ENCODE measurements at places on chromosomes 6 and 20. TPM values are rescaled to one million over a fixed set of nuclear protein-coding genes. Genes with fewer than 3 reads are reported as not detected.

The WFDC10A gene
- 0.47 TPM for total RNA-seq

DNA sequence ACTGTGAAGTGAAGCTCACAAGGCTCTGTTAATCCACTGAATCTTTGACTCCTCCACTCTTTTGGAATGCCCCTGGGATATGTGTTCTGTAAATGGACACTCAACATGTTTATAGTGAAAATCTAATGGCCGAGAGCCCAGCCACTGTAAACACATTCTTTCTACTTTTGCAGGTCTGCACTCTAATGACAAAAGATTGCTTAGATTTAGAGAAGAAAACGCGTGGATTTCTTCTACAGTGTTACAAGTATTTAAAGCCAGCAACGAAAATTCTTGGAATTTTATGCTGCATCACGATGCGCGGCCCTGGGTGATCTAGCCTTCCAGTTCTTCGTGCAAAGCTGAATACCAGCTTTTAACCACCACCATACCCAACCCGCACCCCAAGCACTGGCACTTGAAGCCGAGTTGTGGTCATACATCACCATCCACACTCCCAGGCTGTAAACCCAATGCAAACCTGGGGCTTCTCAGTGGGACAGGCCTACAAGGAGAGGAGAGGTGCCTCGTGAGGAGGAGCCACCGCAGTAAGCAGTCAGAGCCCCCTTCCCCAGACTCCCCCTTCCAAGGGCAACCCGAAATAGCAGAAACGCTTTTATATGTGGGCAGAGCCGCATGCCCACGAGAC lies 3.7 kb upstream of the FOXO3 start:
- DNase-seq = no peak

DNA sequence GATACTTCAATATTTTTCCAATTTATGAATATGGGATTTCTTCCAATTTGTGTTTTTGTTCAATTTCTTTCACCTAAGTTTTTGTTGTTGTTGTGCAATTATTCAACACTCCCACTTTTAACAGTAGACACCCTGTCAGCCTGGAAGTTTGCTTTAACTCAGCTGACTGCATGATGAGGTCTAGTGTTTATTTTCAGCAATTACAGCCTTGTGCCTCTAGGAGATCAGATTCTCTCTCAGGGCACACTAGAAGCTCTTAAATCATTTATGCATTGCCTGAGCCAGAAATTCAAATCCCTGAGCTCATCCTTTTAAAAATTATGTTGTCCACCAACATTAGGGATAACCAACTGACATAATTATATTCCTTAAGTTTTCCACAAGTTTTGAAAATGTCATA lies 85.7 kb downstream of the MRAP2 start:
- no peak for DNase-seq

DNA sequence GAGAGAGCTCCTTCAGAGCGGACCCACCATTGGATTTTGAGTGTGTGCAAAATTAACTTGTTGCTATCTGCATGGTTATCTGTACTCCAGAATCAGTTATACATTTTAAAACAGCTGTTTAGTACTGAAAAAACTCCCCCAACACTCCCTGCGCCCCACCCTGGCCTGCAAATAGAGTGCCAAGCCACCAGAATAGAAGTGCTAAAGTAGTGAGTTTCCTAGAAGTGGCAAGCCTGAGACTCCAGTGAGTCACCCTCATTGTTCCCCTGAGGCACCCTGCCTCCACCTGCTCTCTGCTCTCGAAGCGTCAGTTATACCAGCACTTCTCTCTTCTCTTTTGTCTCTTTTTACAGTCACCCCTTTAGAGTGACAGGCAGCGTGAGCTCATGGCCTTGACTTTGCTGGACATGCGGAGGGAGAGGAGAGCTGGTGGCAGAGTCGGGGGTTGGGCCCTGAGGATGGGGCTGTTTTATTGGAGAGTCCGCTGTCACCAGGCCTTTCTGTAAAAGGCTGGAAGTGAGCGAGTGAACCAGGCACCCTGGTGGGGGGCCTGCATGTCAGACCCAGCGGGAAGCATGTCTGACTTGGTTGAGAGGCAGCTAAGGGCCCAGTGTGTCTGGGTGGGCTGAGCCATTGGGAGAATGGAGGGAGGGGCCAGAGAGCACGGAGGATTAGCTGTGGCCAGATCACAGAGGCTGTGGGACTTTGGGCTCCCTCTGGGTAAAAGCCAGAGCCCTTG lies 10.4 kb downstream of the IGF2R start:
- no peak for DNase-seq

The RNF217 gene
- 20.4 TPM for total RNA-seq

- DNase-seq = no peak
These were observed 18.6 kb downstream of the COL11A2 start for GRCh38 chr6:33173535-33174180.

- DNase-seq = no peak
These were observed 37.6 kb upstream of the KCNK5 start for GRCh38 chr6:39266782-39267355.

The CST4 gene
- total RNA-seq = not detected

DNA sequence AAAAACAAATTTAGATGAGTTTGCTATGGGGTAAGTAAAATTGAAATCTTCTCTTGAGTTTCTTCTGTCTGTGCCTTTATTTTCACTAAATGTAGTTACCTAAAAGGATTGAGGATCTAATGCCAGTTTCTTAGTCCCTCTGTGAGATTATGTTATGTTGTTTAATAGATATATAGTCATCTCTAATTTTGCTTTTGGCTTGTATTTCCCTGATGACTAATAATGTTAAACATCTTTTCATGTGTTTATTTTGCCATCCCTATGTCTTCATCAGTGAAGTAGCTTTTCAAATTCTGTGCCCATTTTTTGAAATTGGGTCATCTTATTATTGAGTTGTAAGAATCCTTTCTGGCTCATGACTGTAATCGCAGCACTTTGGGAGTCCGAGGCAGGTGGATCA lies 13.7 kb downstream of the QRSL1 start:
- DNase-seq = no peak

DNA sequence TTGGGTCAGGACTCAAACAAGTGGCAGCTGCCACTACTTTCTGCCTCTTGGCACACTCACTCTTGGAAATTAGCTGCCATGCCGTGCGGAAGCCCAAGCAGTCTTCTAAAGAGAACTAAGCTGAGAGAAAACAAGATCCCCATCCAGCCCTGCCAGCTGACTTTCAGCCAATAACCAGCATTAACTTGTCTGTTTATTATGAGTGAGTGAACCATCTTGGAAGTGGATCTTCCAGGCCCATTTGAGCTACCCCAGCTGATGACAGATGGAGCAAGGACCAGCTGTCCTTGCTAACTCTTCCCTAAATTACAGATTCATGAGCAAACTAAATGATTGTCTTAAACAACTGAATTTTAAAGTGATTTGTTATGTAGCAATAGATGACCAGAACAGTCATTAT lies 73.9 kb upstream of the RBM24 start:
- no peak for DNase-seq

DNA sequence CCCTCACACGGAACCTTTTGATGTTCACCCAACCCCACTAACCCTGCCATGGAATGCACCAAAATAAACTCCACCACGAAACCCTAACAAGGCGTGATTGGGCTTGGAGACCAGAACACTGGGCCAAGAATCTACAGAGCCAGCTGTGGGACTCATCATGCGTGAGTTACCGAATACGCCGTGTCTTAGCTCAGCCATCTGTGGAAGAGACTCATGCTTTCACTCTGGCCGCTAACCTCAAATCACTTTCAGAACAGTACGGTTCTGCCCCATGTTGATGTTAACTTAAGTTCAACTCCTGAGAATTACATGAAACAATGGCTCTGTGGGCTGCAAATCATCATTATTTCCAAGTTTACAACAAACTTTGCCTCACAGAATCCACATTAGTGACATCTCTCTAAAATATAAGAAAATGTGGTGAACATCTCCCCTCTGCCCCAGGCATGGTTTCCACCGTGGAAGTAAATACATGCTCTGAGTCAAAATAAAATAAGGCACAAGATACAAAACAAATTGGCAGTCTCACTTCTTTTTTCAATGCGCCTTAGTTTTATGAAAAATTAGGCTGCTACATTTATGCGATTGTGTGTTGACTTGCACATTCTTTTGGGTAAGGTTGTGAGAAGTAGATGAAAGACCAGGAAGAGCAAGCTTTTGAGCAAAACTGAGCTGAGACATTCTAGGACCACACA lies 308.9 kb upstream of the EXOC2 start:
- no peak for DNase-seq

The HAO1 gene
- 0.12 TPM for total RNA-seq

DNA sequence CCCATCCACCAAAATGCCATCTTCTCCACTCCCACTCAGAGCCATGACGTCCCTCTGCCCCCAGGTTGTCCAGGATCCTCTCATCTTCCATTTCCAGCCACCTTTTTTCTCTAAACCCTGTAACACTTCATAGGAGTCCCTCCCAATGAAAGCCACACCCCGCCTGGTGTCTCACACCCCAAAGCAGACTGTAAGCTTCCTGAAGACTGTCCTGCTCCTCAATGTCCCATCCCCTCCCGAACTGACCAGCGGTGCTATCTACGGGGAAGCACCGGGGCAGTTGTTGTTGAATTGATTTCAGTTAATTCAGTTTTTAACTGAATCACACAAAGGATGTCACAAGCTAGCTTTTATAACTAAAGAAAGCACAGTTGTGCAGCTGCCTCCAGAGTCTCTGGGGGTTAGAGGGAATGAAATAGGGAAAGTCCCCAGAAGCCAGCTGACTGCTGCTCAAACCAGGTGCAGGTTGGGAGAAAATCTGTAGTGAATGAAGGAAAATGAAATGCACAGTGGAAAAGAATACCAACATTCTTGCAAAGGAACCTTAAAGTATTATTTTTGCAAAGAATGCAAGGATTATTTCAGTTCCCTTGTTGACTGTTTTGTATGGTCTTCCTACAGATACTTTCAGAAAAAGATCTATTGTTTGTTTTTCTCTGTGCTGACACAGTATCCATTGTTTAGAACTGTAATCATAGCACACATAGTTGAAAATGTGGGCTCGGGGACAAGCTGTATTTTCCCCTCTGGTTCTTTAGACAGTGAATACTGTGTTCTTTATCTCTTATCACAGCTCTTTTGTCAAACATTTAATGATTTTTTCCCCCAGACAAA lies 222.6 kb upstream of the QKI start:
- DNase-seq = no peak

DNA sequence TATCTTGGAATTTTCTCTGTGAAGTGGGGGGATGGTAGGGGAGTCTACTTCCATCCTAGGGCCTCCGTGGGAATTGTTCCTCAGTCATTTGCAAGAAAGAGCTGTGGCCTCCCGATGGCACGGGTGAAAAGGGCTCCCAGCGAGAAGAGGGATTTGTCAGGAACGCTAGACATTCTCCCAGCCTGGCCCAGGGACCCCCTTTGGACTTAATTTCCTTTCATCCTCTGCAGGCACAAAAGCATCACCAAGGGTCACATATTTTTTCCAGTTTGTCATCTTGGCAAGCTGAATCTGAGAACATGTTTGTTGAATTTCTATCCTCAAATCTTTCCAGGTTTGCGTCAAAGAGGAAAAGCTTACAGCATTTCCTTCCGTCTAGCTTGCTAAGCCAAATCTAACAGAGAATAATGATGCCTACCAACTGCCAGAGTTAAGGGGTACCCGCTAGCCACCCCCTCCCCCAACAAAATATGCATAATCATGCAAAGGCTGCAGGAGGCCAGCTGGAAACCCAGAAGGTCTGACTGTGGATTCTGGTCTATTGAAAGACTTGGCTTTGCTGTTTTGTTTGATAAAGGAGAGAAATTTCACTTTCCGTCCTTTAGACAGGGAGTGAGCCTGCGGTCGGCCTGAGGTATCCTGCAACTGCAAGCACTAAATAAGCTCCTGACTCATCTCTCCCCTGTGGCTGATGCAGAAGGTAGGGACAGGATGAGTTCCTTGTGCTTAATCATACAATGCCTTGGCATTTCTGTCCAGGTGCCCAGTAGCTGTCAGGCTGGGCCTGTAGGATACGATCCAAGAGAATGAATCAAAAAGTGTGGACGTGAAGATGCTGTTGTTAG lies 23.1 kb downstream of the PSMG4 start:
- no peak for DNase-seq

The GNMT gene
- total RNA-seq = 0.57 TPM

The PLCB1 gene
- total RNA-seq = 15.8 TPM

The LHFPL5 gene
- 0.71 TPM for total RNA-seq

- no peak for DNase-seq
These were observed 176.4 kb downstream of the SOX4 start for GRCh38 chr6:21769968-21770367.

DNA sequence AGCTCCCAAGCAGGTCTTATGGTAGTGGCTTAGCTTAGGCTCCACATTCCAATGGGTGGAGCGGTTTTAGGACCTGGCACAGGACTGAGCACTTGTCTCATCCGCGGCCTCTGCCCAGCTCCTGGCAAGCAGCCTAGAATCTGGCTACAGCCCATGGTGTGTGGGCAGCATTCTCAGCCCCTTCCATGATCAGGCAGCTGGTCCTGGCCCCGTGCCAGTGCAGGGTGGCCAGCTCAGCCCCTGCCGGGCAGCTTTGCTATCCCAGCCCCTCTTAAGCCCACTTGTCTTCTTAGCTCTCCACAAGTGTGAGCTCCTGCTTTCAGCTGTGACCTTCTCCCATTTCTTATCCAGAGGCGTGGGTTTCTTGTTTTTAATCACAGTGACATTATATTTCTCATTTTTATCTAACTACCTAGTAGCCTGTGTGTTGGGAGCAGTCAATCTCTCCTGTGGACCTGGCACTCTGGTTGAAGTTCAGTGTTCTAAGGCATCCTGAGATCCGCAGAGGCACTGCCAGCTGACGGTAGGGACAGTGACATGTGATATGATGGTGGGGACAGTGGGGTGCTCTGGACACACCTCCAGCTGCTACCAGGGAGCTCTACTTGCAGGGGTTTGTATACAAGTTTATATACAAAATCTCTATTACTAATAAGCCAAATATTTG lies 119.9 kb upstream of the PRND start:
- peak; percentile 44 for DNase-seq

The TNFAIP3 gene
- 4.4 TPM for total RNA-seq

DNA sequence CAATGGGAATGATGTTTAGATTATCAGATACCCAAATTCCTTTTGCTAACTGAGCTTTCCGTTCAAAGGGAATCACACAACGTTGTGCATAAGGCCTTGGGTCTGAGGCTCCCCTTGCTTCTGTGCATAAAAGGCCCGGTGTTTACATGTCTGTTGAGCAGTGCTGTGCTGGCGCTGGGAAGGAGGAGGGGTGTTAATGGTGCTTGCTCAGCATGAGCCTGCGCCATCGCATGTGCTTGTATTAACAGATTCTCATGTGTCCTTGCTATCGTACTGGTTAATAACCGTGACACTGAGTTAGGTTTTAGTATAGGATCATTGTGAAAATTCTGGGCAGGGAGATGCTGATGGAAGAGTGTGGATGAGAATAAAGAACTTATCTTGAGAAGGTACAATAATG lies 62.3 kb upstream of the TRAF3IP2 start:
- DNase-seq = no peak

The OR2B6 gene
- 0.25 TPM for total RNA-seq

- no peak for DNase-seq
These were observed 5.9 kb downstream of the CST1 start for GRCh38 chr20:23744817-23745216.

DNA sequence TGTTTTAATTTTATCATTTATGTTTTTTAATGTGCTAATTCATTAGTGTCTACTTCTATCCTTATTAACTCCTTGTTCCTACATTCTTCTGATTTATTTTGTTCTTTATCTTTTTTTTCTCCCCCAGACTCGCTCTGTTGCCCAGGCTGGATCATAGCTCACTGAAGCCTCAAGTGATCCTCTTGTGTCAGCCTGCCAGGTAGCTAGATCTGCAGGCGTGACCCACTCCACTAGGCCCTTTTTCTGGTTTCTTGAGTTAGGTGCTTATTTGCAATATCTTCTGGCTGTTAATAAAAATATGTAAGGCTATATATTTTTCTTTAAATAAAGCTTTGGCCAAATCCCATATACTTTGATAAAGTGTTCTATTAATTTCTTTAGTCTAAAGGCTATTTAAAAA lies 2.8 kb downstream of the TAF11 start:
- DNase-seq = no peak

- DNase-seq = no peak
These were observed 119.1 kb upstream of the CD93 start for GRCh38 chr20:23205211-23205610.

The RNF182 gene
- total RNA-seq = 6.5 TPM
